ENCODE measurements at places on chromosomes 3 and 15. TPM values are rescaled to one million over a fixed set of nuclear protein-coding genes. Genes with fewer than 3 reads are reported as not detected.

The PLAAT1 gene
- 0.52 TPM for total RNA-seq

The FOXL2 gene
- not detected for total RNA-seq

The ZBTB20 gene
- 38.2 TPM for total RNA-seq

The ALDH1A2 gene
- total RNA-seq = 2.0 TPM

The BTLA gene
- 18.1 TPM for total RNA-seq

The PDZRN3 gene
- total RNA-seq = 0.10 TPM

The NANOGP8 gene
- total RNA-seq = 0.21 TPM

The DPPA4 gene
- total RNA-seq = 2.9 TPM

The IQCF2 gene
- not detected for total RNA-seq

The SUSD5 gene
- under 0.01 TPM for total RNA-seq

The CAMK2N2 gene
- total RNA-seq = not detected

The GATM gene
- 2.3 TPM for total RNA-seq

The GOLGA8Q gene
- 1.8 TPM for total RNA-seq

The CLDN16 gene
- 0.10 TPM for total RNA-seq

The RHOV gene
- total RNA-seq = not detected

The SH3GL3 gene
- not detected for total RNA-seq

The FEZF2 gene
- total RNA-seq = not detected

The LYZL4 gene
- total RNA-seq = not detected

The TRNT1 gene
- total RNA-seq = 29.6 TPM

The DOCK3 gene
- 1.0 TPM for total RNA-seq

The P2RY12 gene
- total RNA-seq = 14.1 TPM

The SST gene
- total RNA-seq = not detected

The ANKUB1 gene
- not detected for total RNA-seq

The NMNAT3 gene
- 1.5 TPM for total RNA-seq

The CFAP91 gene
- 0.21 TPM for total RNA-seq

The NUSAP1 gene
- 10.0 TPM for total RNA-seq

The CD80 gene
- total RNA-seq = 5.9 TPM

The SLITRK3 gene
- not detected for total RNA-seq

The CPB1 gene
- not detected for total RNA-seq

The LMOD3 gene
- total RNA-seq = not detected

The METTL6 gene
- 9.7 TPM for total RNA-seq

The CCDC54 gene
- total RNA-seq = not detected

The PAK6 gene
- total RNA-seq = 0.42 TPM

The PCBP4 gene
- 5.6 TPM for total RNA-seq

The ANKRD63 gene
- not detected for total RNA-seq

The TMEM45A gene
- total RNA-seq = 0.73 TPM

The SEMA5B gene
- not detected for total RNA-seq

The PIGZ gene
- 1.0 TPM for total RNA-seq

The PRR20G gene
- total RNA-seq = not detected

The DLL4 gene
- total RNA-seq = not detected

The ZSCAN29 gene
- total RNA-seq = 8.6 TPM

The TRIM42 gene
- not detected for total RNA-seq

The OR5H2 gene
- total RNA-seq = not detected

The GOLGA8M gene
- 1.2 TPM for total RNA-seq

The STT3B gene
- 169 TPM for total RNA-seq

The TMEM207 gene
- not detected for total RNA-seq

The SLC12A1 gene
- total RNA-seq = not detected

The IL5RA gene
- total RNA-seq = 4.4 TPM

Measured in mononuclear cell (primary cell).